ENCODE measurements at places on chromosomes 13 and 19.
A peak's percentile ranks its signal among the peaks of the same experiment; 100 is the strongest.

- DNase-seq: no peak
Measured at GRCh38 chr19:38538386-38538785, 79.4 kb downstream of the MAP4K1 start.

DNA sequence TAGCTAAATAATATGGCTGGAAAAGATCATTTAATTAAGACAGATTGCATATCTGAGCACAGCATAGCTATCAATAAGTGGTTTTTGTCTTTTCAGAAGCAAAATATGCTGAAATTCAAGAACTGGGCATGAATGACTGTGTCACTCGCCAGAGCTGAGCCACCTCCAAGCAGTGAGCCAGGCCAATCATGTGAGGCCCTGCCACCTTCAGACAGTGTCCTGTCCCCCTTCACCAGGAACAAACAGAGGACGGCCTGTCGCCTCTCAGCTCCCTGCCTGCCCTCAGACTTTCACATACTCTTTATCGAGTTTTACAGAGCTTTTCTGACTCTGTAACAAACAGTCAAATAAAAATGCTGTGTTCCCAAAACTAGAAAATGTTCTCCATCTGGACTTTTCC is 171.0 kb upstream of the TSC22D1 start:
- no peak for DNase-seq

- no peak for DNase-seq
Measured at GRCh38 chr19:10152100-10152499, 32.4 kb upstream of the EIF3G start.

GRCh38 chr13:33261387-33262061 is 24.0 kb downstream of the STARD13 start:
- no peak for DNase-seq

GRCh38 chr13:40070357-40070756 is 414.9 kb downstream of the COG6 start:
- no peak for DNase-seq

DNA sequence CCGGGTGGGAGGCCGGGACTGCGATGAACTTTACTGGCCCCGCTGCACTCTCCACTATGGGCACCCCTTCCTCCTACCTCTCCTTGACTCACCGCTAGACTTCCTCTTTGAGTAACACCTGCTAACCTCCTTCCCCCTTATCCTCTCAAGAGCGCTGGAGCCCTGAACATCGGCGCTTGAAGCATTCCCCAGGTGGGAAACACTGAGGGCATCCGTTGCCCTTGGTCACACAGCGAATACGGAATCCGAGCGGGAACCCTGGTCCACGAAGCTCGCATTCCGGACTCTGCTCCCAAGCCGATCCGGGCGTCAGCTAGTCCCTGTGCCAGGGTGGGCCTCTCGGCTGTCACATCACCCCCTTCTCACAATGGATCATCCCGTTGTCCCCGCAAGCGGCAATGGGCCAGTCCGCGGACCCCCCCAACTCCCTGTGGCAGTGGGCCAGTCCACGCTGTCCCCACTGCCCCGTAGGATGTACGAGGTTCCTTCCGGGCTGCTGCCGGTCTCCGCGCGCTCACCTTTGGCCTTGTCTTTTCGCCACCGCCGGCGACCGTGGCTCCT is 4.2 kb downstream of the LIPE start:
- DNase-seq: peak; percentile 68

- no peak for DNase-seq
Measured at GRCh38 chr13:67090856-67091255, 139.3 kb downstream of the PCDH9 start.

GRCh38 chr13:106846571-106847448 is 278.9 kb upstream of the ARGLU1 start:
- peak; percentile 3 for DNase-seq

- DNase-seq: no peak
Measured at GRCh38 chr19:58538257-58539168, 5.4 kb upstream of the TRIM28 start.

DNA sequence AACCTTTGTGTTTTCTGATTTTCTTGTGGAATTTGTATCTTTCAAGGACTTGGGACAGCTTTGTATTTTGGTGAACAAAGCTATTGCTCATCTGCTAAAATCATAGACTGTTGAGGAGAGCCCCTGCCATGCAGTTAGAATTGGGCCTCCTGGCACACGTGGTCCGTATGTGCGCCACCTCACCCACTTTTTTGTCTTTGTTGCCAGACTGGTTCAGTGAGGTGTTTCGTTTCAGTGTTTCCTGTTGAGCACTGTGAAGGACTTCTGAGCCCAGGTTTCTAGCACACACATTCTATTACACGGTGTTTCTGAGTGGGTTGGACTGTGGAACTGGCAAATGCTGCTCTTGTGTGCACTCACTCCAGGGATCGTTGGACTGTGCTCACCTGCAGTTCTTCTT is 37.6 kb upstream of the RNF113B start:
- DNase-seq: no peak

GRCh38 chr13:78129823-78130222 is 211.2 kb upstream of the EDNRB start:
- no peak for DNase-seq

DNA sequence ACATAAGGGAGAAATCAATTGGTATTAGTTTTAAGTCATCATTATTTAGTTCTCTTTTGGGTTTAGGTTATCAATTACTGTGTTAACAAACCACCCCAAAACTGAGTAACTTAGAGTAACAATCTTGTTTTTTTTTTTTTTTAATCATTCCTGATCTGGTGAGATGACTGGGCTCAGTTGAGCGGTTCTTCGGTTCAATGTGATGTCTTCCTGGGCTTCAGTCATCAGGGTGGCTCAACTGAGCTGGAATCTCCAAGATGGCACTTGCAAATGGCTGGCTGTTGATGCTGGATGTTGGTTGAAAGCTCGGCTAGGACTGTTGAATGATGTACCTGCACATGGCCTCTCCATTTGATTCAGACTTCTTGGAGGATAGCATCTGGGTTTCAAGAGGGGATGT is 3.2 kb upstream of the TARM1 start:
- no peak for DNase-seq

DNA sequence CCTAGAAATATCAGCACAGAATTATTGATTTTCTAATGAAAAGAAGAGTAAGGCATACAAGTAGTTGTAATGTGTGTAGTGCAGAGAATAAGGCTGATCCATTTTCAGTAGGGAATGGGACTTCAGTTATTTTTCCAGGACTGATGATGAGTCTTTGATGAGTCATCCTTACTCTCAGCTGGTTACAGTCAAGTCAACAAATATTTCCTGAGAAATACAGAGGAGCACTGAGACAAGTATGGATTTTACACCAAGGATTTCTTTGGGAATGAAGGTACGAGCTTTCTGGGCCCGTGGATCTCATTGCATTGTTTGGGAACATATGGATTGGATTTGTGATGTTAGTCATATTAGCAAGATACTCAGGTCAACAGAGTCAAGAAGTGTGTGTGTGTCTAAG is 502.7 kb downstream of the FGF9 start:
- no peak for DNase-seq

GRCh38 chr19:28234637-28235036 is 978.3 kb downstream of the UQCRFS1 start:
- DNase-seq: peak; percentile 3

DNA sequence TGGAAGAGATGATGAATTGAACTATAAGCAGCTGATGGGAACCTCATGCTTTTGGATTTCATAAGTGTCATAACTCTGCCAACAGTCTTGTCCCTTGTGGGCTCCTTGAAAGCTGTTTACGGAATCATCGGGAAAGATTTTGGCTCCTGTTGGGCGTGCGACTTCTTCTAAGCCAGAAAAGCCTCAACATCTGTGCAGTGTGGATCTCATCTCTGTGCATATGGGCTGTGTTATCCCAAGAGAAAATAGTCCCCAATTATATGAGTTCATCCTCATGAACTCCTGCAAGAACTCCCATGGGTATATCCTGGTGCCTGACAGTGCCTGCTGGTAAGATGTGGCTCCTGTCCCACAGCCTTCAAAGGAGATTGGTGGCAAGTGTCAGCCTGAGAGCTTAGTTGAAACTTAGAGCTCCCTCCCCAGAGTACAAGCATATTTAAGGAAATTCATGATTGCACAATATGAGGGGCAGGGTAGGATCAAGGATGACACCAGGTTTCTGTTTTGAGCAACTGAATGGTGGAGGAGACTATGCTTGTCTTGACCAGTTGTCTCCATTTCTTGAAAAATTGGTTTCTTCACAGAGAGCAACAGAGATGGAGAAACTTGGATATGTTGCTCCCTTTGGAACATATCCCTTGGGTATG is 243.5 kb downstream of the ITGBL1 start:
- DNase-seq: peak; percentile 37

- DNase-seq: no peak
Measured at GRCh38 chr13:60945396-60945795, 470.3 kb downstream of the PCDH20 start.

GRCh38 chr13:42747399-42747873 is 33.9 kb upstream of the FAM216B start:
- peak; percentile 96 for DNase-seq

DNA sequence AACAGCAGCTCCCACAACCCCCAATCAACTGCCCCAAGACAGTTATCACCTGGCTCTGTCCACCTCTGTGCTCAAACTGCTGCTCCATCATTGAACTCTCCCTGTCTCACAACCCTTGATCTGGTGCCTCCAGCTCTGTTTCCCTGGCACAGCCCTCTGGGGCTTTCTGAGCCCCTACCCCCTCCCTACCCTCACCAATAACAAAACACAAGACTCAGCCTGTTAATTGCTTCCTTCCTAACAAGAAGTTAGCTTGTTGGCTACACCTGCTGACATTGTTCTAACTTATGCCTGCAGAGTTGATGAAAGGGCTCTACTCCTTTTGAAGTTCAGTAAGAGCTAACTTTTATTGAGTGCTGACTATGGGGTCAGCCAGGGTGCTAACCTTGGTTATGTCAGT is 99.4 kb upstream of the FNDC3A start:
- no peak for DNase-seq

GRCh38 chr19:15732388-15732787 is 4.6 kb downstream of the OR10H2 start:
- DNase-seq: no peak

DNA sequence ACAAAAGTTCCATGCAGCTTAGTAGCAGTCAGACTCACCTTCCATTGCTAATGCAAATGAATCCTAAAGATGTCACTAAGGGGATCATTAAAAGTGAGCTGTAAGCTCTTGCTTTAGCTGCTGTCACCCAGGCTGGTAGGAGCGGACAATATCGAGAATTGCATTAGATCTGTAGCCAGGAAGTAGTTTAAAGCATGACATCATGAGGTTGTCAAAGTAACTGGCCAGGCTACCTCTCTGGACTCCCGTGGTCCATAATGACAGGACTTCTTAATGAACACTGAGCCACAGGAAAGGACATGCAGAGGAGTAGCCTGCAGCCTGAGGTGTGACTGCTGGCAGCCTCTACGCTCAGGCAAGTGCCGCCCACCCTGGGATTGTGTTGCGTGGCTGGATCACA is 522.3 kb upstream of the NBEA start:
- DNase-seq: no peak

DNA sequence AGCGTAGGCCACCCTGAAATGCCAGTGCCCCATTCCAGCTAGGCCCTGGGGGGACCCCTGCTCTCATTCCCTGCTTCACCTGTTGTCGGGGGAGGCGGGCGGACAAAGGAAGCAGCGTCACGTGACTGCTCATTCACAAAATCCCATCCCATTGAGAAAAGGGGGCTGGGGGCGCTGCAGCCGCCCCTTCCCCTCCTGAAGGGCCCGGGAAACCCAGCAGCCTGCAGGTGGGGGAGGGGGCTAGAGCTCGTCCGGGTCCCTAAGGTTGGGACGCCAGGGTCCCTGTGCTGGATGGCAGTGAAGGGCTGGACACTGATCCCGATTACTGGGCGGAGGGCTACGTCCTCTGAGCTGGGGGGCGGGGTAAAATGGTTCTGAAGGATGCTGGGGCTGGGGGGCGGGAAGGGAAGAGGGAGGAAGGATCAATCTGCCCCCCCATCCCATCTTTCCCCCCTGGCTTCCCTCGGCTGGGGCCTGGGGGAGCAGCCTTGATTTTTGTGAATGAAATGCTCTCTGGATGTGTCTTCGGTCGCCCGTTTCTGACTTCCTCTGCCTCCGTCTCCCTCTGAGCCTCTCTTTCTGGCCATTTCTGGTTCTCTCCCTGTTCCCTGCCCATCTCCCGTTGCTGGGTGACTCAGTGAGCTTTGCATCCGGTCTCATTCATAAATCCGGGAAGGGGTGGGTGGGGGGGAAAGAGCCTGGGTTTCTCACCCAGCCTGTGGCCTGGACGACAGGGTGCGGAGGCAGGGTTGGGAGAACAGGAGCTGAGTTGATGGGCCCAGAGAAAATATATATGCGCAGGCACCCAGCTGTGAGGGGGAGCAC is 816 bp downstream of the SPRED3 start:
- peak; percentile 91 for DNase-seq

DNA sequence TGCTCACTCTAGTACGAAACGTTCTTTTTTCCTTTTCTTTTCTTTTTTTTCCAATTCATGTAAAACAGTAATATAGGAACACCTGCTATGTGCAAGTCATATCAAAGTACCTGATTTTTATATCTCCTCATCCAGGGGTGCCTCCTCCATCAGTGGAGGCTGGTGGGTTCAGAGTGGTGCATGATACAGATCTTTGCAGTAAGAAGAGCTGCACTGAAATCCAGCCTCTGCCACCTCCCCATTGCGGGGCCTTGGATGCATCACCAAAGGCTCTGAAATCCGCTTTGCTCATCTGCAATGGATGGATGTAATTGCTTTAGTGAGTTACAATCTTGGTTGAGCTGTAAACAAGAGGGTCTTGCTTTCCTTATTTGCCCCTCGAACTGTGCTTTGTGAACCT is 38.3 kb downstream of the GPR12 start:
- DNase-seq: no peak

DNA sequence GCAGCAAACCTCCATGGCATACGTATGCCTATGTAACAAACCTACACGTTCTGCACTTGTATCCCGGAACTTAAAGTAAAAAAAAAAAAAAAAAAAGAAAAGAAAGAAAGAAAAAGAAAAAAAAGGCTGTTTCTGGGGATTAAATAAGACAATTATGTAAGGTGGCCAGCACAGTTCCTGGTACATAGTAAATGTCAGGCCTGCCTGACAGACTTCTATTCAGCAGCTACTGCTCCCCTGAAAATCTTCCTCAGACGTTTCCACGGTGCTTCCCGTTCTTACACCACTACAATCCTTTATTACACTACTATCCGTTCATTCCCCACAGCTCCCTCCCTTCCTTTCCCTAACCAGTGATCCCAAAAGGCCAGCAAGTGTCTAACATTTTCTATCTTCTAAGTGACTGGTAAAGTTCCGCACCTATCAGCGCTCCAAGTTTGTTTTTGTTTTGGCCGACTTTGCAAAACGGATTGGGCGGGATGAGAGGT is 636 bp upstream of the RB1 start:
- peak; percentile 8 for DNase-seq
